IPS-NIHi11 (cell line): ENCODE measurements at places on chromosomes 1 and 21.

GRCh38 chr1:38839363-38839762 lies 20.2 kb downstream of the RRAGC start:
- no peak for DNase-seq

GRCh38 chr1:207152792-207153468 lies 48.9 kb downstream of the C4BPA start:
- DNase-seq: no peak

DNA sequence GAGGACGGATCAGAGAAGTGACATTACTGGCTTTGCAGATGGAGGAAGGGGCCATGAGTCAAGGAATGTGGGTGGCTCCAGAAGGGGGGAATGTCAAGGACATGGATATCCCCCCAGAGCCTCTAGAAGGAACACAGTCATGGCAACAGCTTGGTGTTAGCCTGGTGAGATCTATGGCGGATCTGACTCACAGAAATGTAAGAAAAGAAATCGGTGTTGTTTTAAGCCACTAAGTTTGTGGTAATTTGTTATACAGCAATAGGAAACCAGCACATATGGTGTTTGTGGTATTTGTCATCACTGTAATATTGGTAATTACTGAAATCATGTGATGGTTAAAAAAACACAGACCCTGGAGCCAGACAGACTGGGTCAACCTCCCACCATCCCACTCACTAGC lies 236.2 kb downstream of the SETD4 start:
- DNase-seq: no peak

- DNase-seq: no peak
Measured at GRCh38 chr1:183723571-183723970, 70.5 kb upstream of the APOBEC4 start.

GRCh38 chr1:27332536-27333281 lies 9.1 kb upstream of the SYTL1 start:
- DNase-seq: peak; percentile 94

- no peak for DNase-seq
Measured at GRCh38 chr1:35481229-35481628, 76.0 kb downstream of the KIAA0319L start.

DNA sequence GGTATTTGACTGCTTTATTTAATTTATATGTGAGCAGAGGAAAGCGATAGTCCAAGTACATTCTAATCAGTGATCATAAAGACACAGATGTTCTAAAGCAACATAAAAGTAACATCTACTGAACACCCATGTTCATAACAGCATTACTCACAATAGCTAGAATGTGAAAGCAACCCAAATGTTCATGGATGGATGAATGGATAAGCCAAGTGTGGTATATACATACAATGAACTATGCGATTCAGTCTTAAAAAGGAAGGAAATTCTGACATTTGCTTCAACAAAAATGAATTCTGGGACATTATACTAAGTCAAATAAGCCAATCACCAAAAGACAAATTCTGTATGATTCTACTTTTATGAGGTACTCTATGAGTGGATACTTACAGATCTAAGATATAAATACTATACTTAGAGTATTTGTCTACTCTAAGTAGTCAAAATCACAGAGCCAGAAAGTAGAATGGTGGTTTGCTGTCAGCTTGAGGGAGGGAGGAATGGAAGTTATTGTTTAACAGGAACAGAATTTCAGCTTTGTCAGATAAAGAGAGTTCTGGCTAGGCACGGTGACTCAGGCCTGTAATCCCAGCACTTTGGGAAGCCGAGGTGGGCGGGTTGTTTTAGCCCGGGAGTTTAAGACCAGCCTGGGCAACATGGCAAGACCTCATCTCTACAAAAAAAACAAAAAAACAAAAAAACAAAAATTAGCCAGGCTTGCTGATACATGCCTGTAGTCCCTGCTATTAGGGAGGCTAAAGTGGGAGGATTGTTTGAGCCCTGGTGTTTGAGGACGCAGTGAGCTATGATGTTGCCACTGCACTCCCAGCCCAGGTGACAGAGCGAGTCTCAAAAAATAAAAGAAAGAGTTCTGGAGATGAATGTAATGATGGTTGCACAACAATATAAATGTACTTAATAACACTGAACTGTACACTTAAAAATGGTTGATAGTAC lies 79.7 kb upstream of the ARHGAP29 start:
- no peak for DNase-seq

DNA sequence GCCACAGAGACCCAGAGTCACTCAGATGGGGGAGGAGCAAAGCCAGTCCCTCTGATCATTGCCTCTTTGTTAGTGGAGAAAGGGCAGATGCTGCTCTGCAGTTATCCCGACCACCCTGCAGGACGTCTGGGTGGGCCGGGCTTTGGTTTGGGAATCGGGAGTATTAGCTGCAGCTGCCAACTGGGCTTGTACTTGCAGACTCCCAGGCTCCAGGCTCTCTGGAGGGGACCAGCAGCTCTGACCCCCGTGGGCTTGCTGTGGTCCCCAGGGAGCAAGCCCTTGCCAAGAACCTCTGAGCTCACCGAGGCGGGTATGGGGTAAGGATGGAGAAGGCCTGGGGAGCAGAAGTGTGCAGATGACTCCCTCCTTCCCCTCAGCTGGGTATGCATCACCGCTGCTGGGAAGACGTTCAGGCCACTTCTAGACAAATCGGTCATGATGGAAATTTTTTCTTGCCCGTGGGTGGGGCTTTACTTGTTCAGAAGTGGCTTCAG lies 21.6 kb downstream of the MAPKAPK2 start:
- DNase-seq: peak; percentile 44

- peak; percentile 80 for DNase-seq
Measured at GRCh38 chr1:211326528-211327345, at the start of gene TRAF5. Gene TRAF5 (plus strand): TSS chr1:211326833. CDS start chr1:211353240, 26,407 bp downstream.

DNA sequence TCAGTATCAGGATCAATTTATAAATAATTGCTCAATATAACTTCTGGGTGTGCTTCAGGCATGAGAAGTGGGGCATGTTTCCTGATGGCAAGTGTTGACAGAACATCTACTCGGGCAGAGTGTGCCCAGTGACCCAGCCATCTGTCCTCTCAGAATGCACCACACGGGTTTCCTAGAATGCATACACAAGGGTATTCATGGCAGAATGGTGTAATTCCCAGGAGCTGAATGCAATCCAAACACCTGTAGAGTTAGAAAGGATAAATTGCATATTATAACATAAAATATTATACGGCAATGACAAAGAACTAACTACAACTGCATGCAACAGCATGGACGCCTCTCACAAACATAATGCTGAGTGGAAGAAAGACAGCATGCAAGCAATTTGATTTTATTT lies 391.9 kb downstream of the SIPA1L2 start:
- DNase-seq: no peak

DNA sequence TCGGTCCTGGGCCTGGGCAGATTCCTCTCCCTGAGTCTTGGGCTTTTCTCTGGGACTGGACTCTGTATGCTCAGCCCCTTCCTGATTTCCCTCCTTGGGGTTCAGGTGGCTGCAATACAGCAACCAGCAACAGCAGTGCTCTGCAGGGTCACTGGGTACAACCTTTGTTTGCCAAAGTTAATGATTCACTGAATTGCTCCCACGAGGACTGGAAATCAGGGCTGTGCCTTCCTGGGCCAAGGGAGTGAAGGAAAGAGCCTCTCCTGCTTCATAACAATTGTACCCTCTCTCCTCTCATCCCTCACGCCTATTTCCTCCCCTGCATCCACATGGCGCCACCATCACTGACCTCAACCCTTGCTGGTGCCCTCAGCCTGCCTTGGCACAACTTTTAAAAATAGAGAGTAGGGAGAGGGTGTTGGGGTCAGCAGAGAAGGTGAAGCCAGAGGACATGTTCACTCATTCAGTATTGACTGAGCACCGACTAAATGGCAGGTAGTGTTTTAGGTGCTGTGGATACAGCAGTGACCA lies 52.8 kb upstream of the GOLT1A start:
- DNase-seq: no peak
